ENCODE measurements at places on chromosomes 13 and 19.

GRCh38 chr19:17686592-17687024 lies 1.5 kb downstream of the UNC13A start:
- no peak for DNase-seq

DNA sequence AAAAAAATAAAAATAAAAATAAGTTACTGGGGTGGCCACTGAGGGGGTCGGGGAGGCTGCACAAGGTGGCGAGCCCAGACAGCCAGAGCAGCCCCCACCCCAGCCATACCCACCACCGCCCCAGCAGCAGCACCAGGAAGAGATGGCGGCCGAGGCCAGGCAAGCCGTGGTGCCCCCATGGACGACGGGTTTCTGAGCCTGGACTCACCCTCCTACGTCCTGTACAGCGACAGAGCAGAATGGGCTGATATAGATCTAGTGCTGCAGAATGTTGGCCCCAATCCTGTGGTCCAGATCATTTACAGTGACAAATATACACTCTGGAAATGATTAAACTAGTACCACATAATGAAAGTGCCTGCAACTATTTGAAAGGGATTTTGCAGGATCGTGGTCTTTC lies 71.6 kb upstream of the ZDHHC20 start:
- DNase-seq: no peak

GRCh38 chr19:7819337-7819736 lies 10.7 kb upstream of the EVI5L start:
- no peak for DNase-seq

DNA sequence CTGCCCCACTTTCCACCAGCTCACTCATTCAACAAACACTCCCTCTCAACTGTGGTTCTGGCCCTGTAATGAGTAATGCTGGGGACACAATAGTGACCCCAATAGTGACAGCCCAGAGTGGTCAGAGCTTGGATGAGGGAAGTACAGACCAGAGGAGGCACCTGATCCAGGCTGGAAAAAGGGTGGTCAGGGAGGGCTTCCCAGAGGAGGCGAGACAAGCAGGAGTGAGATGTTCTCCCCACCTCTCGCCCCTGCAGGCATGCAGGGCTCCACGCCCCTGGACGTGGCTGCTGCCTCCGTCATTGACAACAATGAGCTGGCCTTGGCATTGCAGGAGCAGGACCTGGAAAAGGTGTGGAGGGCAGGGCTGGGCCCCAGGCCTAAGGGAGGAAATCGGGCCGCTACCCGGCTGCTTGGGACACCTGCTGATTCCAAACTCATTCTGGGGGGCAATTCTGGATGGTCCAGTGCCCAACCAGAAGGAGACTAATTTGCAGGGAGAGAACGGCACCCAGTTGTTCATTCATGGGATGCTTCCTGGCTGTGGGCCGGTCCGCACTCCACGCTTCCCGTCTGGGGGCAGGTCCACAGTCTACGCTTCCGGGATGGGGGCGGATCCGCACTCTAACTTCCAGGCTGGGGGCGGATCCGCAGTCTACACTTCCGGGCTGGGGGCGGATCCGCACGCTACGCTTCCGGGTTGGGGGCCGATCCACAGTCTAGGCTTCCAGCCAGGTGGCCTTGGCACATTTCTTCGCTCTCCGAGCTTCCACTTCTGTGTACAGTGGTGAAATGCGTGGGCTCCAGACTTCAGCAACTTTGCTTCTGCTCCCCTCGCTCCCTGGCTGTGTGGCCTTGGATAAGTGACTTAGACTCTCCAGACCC lies 63.4 kb downstream of the RYR1 start:
- no peak for DNase-seq

DNA sequence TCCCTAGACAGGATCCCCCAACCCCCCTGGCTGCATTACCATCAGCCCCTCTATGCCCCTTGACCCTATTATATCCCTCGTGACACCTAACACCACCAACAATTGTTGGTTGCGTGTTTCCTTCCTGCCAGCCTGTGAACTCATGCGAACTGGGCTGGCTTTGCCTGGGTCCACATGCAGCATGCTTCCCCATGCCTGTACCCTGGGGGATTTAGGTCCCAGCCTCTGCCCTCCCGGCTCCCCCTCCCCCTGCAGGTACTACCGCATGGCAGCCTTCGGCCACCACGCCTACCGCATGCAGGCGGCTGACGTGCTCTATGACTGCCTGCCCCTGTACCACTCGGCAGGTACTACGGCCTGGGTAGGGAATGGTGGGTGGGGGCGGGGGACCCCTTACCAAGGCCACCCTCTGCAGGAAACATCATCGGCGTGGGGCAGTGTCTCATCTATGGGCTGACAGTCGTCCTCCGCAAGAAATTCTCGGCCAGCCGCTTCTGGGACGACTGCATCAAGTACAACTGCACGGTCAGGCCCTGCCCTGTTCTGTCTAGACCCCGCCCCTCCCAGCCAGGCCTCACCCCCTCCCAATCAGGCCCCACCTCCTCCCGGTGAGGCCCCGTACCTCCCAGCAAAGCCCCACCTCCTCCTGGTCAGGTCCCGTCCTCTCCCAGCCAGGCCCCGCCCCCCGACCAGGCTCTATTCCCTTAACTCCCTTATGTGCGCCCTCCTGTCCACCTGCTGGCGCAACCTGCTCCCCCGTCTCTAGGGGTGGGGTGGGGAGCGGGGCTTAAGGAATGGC lies 18.5 kb downstream of the SLC27A1 start:
- peak; percentile 87 for DNase-seq

DNA sequence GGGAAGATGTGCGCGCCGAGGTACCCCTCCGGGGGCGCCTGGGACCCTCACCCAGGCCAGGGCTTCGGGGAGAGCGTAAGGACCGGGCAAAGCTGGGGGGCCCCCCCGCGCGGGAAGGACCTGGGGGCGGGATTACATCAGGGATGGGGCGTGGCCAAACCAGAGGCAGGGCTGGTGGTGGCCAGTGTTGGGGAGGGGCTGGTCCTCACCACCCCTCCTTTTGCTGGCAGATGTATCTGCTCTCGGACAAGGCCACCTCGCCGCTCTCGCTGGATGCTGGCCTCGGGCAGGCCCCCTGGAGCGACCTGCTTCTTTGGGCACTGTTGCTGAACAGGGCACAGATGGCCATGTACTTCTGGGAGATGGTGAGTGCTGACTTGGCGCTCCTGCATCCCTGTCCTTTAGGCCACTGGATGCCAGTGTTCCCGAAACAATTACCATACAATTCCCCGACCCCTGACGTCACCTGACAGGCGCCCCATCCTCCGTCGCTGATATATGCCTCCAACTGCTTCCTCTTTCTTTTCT lies 25.3 kb downstream of the TRPM4 start:
- no peak for DNase-seq

DNA sequence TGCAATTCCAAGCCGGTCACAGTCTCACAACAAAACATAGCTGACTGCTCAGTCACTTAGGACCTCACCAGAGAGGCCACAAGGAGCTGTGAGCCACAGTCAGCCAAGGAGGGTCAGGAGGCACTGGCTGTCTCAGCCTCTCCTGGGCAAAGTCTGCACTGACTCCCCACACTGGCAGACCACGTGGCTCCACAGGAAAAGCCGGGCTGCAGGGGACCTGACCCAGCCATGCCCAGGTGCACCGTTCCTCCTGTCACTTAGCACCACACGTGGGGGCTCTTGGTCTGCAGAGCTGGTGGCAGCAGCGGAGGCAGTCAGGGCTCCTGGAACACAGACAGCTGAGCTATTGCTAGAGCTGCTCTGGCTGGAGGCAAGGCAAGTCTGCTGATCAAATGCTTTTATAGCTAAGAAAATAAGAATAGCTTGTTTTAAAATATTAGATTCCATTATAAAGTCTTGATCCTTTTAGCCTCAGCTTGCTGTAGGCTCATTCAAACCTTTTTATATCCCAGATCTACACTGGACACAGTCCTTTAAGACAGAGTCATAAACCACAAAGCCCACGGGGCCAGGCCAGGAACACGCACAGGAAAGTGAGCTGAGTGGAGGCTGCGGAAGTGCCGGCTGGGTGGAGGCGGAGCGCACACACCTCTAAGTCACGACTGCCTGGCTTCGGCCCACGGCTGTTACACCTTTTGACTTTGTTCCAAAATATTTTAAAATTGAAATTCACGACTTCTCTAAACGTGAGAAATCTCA lies 744.1 kb downstream of the UQCRFS1 start:
- DNase-seq: peak; percentile 4

GRCh38 chr19:2311093-2311492 lies 3.1 kb upstream of the LINGO3 start:
- DNase-seq: no peak

- no peak for DNase-seq
Observed at GRCh38 chr13:112704308-112705145, 14.7 kb downstream of the ATP11A start.

DNA sequence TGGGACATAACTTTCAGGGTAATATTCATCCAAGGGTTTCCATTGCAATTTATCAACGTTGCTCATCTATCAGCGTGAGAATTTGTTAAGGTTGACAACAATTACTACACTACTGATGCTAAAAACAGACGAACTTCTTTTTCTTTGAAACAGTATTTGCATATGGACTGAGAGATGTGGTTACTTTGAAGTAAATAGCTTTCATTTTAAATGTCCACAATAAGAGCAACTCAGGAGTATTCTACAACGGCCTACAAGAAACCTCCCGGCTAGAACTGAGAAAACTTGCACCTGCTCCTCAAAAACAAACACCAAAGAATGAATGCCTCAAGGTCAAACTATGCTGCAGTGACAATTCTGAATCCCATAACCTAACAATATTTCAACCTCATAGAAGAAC lies 238.4 kb downstream of the IRS2 start:
- no peak for DNase-seq

DNA sequence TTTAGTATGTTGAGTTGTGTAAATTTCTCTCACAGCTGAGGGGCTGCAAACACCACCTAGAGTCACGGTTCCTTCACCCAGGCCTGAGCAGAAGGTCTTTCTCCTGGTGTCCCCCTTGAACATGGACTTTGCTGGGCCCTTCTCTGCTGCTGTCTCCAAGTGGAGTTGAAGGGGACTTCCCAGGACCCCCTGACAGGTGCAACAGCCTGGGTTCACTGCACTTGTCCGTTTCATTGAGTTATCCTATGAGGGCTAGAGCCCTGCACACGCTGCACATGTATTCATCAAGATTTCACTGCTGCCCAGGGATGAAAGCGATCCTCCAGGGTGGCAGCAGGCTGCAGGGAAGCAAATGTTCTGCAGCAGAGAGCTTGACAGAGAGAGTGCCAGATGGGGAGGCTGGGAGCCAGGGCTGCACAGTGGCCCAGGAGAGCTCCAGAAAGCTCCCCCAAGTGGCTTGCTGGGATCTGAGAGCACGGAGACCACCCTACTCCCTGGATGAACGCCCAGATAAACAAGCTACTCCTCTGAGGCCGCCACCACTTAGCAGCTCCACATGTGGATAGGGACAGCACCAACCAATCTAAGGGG lies 10.3 kb downstream of the TMEM272 start:
- DNase-seq: no peak

GRCh38 chr13:75587679-75588078 lies 38.1 kb downstream of the UCHL3 start:
- DNase-seq: peak; percentile 40

DNA sequence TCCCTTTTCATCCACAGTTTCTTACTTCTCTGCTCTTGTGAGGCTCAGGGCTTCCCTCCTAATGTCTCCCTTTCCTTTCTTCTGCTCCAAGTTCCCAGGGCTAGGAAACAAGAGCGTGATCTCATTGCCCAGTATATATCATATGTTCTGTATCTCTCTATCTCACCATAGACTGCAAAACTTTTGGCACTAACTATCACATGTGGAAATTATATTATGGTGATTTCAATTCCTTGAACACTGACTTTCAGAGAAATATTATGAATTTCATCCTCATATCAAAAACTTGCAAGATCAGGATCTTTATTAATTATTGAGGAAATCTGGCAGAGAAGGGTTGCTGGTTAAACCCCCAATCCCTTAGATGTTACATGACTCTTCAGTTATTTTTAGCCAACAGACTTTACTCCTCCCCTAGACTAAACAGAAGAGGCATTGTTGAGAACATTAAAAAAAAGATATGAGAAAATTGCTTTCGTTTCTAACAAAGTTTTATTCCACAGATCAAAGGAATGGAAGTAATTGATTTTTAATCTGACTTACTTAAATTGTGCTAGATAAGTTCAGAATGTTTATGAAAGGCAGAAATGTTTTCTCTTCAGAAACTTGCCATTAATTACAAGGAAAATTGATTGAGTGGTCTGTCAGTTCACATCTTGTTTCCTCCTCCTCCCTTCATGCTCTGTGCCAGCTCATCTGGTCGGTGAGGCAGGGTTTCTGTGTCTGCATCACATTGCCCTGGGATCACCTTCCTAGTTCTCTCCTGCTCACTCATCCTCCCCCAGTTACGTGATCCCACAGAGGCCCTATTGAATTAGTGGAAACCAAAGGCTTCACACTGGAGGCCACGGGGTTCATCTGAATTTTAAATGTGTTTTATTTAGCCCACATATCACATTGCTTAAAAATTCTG lies 378.5 kb downstream of the LMO7 start:
- DNase-seq: peak; percentile 59

DNA sequence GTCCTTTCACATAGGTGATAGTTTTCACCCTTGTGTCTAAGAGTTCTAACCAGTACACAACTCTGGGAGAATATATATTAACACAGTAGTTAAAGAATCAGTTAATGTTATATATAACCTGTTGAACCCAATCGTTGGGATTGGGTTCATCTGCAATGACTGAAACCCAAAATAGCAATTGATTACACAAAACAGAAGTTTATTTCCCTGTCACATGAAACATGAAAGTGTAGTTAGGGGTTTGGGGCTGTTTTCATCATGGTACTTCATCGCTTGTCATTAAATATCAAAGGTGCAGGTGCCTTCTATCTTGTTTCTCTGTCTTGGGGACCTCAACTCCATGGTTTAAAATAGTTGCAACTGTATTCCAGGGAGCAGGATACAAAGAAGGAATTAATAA lies 106.6 kb downstream of the TBC1D4 start:
- no peak for DNase-seq

DNA sequence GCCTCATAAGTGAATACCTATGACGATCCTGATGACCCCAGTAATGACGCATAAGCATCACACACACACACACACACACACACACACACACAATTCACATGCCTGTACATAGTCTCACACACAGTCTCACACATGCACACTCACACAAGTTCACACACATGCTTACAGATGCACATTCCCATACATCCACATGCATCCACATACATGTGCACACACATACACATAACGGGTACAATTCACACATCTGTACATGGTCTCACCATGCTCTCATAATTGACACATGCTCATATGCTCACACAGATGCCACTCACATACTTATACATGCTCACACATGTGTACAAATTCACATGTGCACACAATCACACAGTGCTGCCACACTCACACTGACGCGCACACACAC lies 105.7 kb upstream of the VSTM2B start:
- no peak for DNase-seq

- no peak for DNase-seq
Observed at GRCh38 chr13:33146843-33147611, 130.8 kb downstream of the KL start.

- DNase-seq: no peak
Observed at GRCh38 chr13:69737129-69737935, 370.3 kb upstream of the ATXN8OS start.

Data from epithelial cell of esophagus (primary cell).